ENCODE measurements at places on chromosomes 11 and 22. TPM values are rescaled to one million over a fixed set of nuclear protein-coding genes. Genes with fewer than 3 reads are reported as not detected.
A peak's percentile ranks its signal among the peaks of the same experiment; 100 is the strongest.

MRGPRX3 gene
- not detected for total RNA-seq

ADM gene
- 217 TPM for total RNA-seq

RCOR2 gene
- total RNA-seq: 0.90 TPM

PHOX2A gene
- total RNA-seq: not detected

DNA sequence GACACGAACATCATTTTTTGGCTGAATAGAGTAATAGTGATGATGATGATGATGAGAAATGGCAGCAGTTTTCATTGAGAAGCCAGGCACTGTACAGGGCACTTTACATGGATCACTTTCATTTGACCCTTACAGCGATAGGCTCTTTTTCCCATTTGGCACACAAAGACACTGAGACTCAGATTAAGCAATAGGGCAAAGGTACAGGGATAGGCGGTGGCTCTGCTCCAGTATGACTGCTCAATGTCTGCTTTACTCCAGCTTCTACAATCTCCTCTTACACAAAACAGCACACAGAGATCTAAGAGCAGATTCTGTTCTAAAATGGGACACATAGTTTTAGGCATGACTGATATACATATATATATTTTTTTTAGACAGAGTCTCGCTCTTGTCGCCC is 40.6 kb downstream of the MPPED2 start:
- no peak overlapping the region for H3K27ac ChIP-seq
- no peaks in the 10 kb centered on the region for H3K4me1 ChIP-seq
- no peaks in the 10 kb centered on the region for H3K27me3 ChIP-seq
- H3K4me3 ChIP-seq: no peak overlapping the region

DNA sequence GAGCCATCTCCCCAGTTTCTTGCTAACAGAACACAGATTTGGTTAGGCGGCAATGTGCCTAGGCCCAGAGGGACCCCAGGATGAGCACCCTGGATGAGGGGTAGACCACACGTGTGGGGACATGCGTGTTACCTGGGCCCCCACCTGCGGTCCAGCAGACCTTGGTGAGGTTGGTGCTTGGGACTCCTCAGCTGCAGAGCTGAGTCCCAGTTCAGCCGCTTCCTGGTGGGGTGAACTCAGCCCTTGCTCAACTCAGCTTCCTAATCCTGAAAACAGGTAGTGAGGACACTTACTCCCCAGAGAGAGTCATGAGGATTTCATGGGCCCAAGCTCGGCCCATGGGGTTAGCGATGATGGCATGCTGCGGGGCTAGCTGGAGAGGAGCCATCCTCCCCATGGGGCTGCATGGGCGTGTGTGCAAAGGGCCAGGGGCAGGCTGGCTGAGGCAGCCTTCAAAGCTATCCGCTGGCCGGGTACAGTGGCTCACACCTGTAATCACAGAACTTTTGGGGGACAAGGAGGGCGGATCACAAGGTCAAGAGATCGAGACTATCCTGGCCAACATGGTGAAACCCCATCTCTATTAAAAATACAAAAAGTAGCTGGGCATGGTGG is 46.9 kb upstream of the SHISAL1 start:
- H3K4me1 ChIP-seq: no peaks in the 10 kb centered on the region
- H3K27me3 ChIP-seq: no peaks in the 10 kb centered on the region
- H3K36me3 ChIP-seq: no peaks in the 10 kb centered on the region
- DNase-seq: no peak

- H3K36me3 ChIP-seq: no peaks in the 10 kb centered on the region
- H3K27me3 ChIP-seq: no peaks in the 10 kb centered on the region
- H3K4me3 ChIP-seq: no peak overlapping the region
- peak overlapping the region; percentile 37 for H3K27ac ChIP-seq
- H3K4me1 ChIP-seq: peaks cover 4% of the 10 kb centered on the region
These were observed 21.2 kb downstream of the TBRG1 start for GRCh38 chr11:124643605-124644425.

DNA sequence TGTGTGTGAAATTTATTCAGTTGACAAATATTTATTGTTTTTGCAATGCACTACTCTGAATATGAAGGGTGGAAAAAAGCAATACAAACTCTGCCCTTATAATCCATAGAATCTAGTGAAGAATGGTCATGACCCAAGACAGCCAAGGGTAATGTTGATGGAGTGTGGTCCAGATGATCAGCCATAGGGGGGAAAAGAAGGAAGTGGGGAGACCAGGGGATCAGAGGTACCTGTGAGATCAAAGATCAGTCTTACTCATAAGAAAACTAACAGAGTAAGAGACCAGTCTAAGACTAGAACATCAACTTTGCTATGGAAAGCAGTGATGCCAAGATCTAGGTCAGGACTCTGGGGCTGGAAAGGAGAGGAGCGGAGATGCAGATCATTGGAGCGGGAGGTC is 47.0 kb upstream of the ETS1 start:
- H3K27ac ChIP-seq: no peak overlapping the region
- H3K4me1 ChIP-seq: no peaks in the 10 kb centered on the region
- H3K36me3 ChIP-seq: no peaks in the 10 kb centered on the region
- no peak overlapping the region for H3K4me3 ChIP-seq
- H3K27me3 ChIP-seq: no peaks in the 10 kb centered on the region
- DNase-seq: no peak

GRCh38 chr11:106424111-106424510 is 346.6 kb downstream of the AASDHPPT start:
- H3K27ac ChIP-seq: no peak overlapping the region
- no peak for DNase-seq
- no peaks in the 10 kb centered on the region for H3K36me3 ChIP-seq
- H3K4me1 ChIP-seq: no peaks in the 10 kb centered on the region
- no peak overlapping the region for H3K4me3 ChIP-seq
